ENCODE measurements at places on chromosomes 1 and 21. TPM values are rescaled to one million over a fixed set of nuclear protein-coding genes. Genes with fewer than 3 reads are reported as not detected.

- H3K36me3 ChIP-seq: peaks cover 6% of the 10 kb centered on the region
- no peak overlapping the region for H3K27ac ChIP-seq
- peaks cover 41% of the 10 kb centered on the region for H3K4me1 ChIP-seq
- H3K27me3 ChIP-seq: no peaks in the 10 kb centered on the region
Measured at GRCh38 chr1:92934395-92935378, 26.6 kb downstream of the DIPK1A start.

Gene PTPN7
- total RNA-seq: 197 TPM

Gene FAAH
- total RNA-seq: 4.4 TPM

Gene C2CD4D
- total RNA-seq: 3.3 TPM

GRCh38 chr21:37815893-37816292 lies 100.4 kb downstream of the KCNJ6 start:
- H3K27ac ChIP-seq: no peak overlapping the region
- H3K36me3 ChIP-seq: no peaks in the 10 kb centered on the region
- no peak overlapping the region for H3K4me3 ChIP-seq
- peaks cover 3% of the 10 kb centered on the region for H3K27me3 ChIP-seq

DNA sequence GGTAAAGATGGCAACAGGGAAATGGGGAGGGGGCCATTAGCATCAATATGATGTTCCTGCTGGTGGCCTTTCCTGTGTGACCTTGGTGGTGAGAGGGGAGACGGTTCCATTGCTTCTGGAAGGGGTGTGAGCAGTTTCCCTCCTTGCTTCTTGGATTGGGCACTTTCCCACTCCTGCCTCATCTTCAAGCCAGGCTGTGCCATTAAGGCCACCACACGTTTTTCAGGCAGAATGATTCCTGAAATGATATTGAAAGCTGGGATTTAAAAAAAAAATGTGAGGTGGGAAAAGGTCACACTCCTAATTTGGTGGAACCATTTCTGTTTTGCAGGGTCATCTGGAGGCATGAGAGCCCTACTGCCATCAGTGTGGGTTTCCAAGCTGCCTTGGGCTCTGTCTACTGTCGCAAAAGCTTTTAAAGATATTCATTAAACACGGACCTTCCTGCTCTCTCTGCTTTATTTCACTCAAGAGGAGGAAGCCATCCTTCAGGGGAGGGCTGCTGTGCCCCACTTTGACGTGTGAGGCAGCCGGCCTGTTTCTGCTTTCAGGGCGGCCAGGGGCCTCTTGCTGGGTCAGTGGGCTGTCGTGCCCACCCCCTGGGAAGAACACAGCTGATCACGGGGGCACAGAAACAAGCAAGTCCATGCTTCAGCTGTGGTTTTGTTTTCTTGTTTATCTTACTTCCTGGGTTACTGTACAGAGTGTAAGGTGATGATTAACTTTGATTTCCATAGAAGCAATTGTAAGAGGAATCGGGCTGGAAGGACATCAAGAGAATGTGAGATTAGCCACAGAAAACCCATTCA lies 8.0 kb downstream of the RIIAD1 start:
- H3K4me3 ChIP-seq: no peak overlapping the region
- no peak for DNase-seq
- H3K27ac ChIP-seq: no peak overlapping the region
- H3K4me1 ChIP-seq: no peaks in the 10 kb centered on the region
- H3K27me3 ChIP-seq: peaks cover 33% of the 10 kb centered on the region
- no peaks in the 10 kb centered on the region for H3K36me3 ChIP-seq

DNA sequence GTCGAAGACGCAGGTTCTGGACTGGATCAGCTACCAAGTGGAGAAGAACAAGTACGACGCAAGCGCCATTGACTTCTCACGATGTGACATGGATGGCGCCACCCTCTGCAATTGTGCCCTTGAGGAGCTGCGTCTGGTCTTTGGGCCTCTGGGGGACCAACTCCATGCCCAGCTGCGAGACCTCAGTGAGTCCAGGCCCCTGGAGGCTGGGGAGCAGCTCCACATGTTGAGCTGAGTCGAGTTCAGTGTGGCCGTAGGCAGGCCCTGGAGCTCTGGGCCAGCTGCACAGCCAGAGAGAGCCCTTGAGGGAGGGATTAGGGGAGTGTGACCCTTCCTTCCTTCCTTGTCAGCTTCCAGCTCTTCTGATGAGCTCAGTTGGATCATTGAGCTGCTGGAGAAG lies 1.6 kb downstream of the ELF3 start:
- H3K36me3 ChIP-seq: no peaks in the 10 kb centered on the region
- no peaks in the 10 kb centered on the region for H3K4me1 ChIP-seq
- H3K4me3 ChIP-seq: no peak overlapping the region

Gene RHOU
- total RNA-seq: 0.68 TPM

- H3K36me3 ChIP-seq: peaks cover 35% of the 10 kb centered on the region
- H3K4me1 ChIP-seq: peaks cover 44% of the 10 kb centered on the region
- H3K27ac ChIP-seq: peak overlapping the region; percentile 18
- no peak for DNase-seq
Measured at GRCh38 chr1:44783697-44784093, 4.3 kb downstream of the BEST4 start.

- H3K36me3 ChIP-seq: peaks cover 2% of the 10 kb centered on the region
- H3K4me3 ChIP-seq: no peak overlapping the region
- DNase-seq: no peak
- no peaks in the 10 kb centered on the region for H3K27me3 ChIP-seq
- H3K4me1 ChIP-seq: no peaks in the 10 kb centered on the region
Measured at GRCh38 chr21:25885880-25886279, 151.1 kb downstream of the GABPA start.

Gene RPS27
- 1,861 TPM for total RNA-seq

DNA sequence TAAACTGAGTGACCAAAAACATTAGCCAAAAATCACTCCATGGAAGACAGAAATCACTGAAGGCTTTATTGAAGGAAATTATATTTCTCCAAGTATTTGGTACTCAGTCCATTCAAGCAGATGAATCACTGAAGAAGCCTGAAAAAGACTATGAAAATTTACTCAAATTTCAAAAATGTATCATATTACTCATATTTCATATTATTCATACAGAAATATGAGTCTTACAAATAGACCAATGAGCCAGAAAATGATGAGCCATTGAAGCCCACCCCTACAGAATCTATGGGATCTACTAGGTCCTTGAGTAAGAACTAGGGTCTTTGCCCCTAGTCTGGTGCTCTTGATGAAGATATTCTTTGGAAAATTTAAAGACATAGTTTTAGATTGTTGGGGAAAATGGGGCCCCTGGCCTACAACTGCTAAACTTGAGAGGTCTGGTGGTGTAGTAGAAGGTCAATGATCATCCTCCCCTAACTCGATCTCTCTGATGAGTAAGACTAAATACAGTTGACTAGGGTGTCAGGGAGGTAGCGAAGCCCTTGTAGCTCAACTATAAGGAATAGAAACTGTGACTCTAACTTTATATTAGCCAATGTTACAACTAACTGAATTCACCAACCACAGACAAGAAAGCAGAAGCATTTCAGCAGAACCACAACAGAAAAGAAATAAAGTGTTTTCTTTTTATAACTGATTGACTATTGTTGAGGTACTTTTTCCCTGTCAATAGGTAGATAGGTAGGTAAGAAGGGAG lies 81.0 kb downstream of the NOTCH2 start:
- no peak overlapping the region for H3K4me3 ChIP-seq
- peak overlapping the region; percentile 67 for H3K27ac ChIP-seq
- peaks cover 27% of the 10 kb centered on the region for H3K4me1 ChIP-seq
- H3K36me3 ChIP-seq: peaks cover 22% of the 10 kb centered on the region

Gene NPHS2
- total RNA-seq: not detected

DNA sequence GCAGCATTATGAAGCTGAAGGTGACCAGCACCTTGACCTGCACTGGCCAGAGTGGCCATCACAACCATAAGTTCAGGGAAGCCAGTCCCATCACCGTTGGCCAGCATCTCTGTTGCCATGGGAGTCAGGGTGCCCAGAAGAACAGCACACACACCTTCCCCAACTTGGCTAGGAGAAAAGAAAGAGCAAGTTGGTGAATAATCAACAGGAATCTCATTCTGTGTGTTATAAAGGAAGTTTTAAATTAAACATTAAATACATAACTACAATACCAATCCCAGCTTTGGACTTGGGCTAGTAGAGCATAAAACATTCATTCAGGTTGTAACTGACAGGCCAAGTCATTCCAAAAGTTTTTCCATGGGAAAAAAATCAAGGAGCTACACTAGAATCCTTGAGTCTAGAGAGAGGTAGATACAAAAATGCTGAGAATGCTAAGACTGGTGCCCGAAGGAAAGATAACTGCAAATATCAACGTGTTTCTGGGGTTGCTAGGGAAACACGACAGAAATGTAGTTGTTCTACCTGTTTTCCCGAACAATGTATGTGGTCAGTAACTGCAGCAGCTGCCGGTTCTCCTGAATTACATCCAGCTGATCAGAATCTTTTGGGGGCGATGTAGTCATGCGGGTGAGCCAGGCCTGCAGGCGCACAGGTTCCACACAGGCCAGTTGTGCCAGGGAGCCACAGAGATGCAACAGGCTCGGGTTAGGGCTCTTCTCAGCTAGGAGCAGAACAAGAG lies 45.6 kb downstream of the UBR4 start:
- H3K36me3 ChIP-seq: peaks cover 89% of the 10 kb centered on the region
- peak overlapping the region; percentile 50 for H3K27ac ChIP-seq
- no peak overlapping the region for H3K4me3 ChIP-seq
- peaks cover 5% of the 10 kb centered on the region for H3K4me1 ChIP-seq
- no peaks in the 10 kb centered on the region for H3K27me3 ChIP-seq
- DNase-seq: no peak

DNA sequence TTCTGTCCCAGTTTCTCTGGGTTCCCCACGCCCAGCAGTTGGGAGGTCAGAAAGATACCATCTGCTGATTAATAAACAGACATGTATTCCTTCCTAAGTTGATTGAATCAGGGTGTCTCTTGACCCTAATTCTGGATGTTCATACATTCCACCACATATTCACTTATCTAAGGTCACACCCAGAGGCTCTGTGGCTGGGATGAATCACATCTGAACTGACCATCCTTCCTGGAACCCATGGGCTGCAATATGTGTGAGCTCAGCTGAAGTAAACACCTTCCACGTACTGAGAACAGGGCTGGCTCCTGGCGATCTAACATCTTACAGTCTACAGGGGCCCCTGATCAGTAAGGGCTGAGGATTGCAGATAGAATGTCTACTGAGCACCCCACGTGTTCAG lies 20.5 kb upstream of the TRABD2B start:
- H3K4me1 ChIP-seq: no peaks in the 10 kb centered on the region
- no peaks in the 10 kb centered on the region for H3K36me3 ChIP-seq
- no peak for DNase-seq
- H3K27me3 ChIP-seq: peaks cover 35% of the 10 kb centered on the region
- no peak overlapping the region for H3K4me3 ChIP-seq

- H3K4me3 ChIP-seq: peak overlapping the region; percentile 9
- peak overlapping the region; percentile 88 for H3K27ac ChIP-seq
- peaks cover 96% of the 10 kb centered on the region for H3K4me1 ChIP-seq
Measured at GRCh38 chr1:169694304-169695075, 16.9 kb downstream of the SELL start.

GRCh38 chr1:151255381-151255780 lies 847 bp downstream of the PSMD4 start:
- peak; percentile 18 for DNase-seq
- peak overlapping the region; percentile 92 for H3K4me3 ChIP-seq
- peaks cover 2% of the 10 kb centered on the region for H3K27me3 ChIP-seq
- H3K36me3 ChIP-seq: peaks cover 6% of the 10 kb centered on the region

GRCh38 chr1:186760446-186760845 lies 68.3 kb upstream of the PLA2G4A start:
- no peaks in the 10 kb centered on the region for H3K4me1 ChIP-seq
- H3K27ac ChIP-seq: no peak overlapping the region
- DNase-seq: no peak
- H3K36me3 ChIP-seq: no peaks in the 10 kb centered on the region
- peaks cover 2% of the 10 kb centered on the region for H3K27me3 ChIP-seq

- no peaks in the 10 kb centered on the region for H3K36me3 ChIP-seq
- no peaks in the 10 kb centered on the region for H3K4me1 ChIP-seq
- DNase-seq: no peak
- H3K27me3 ChIP-seq: peaks cover 3% of the 10 kb centered on the region
Measured at GRCh38 chr1:157429601-157430240, 122.6 kb downstream of the FCRL5 start.

GRCh38 chr1:214466403-214467077 lies 84.9 kb downstream of the PTPN14 start:
- H3K36me3 ChIP-seq: no peaks in the 10 kb centered on the region
- no peaks in the 10 kb centered on the region for H3K4me1 ChIP-seq
- H3K4me3 ChIP-seq: no peak overlapping the region
- no peak overlapping the region for H3K27ac ChIP-seq

Gene AIRE
- total RNA-seq: not detected

GRCh38 chr1:201262963-201263608 lies 20.2 kb upstream of the PKP1 start:
- H3K4me3 ChIP-seq: no peak overlapping the region
- no peaks in the 10 kb centered on the region for H3K36me3 ChIP-seq
- no peaks in the 10 kb centered on the region for H3K4me1 ChIP-seq
- H3K27ac ChIP-seq: no peak overlapping the region
- peaks cover 33% of the 10 kb centered on the region for H3K27me3 ChIP-seq

GRCh38 chr1:58814251-58815068 lies 30.6 kb upstream of the JUN start:
- peaks cover 41% of the 10 kb centered on the region for H3K4me1 ChIP-seq
- no peak overlapping the region for H3K27ac ChIP-seq

Gene C8B
- not detected for total RNA-seq

GRCh38 chr1:88740784-88741183 lies 56.7 kb downstream of the PKN2 start:
- H3K4me3 ChIP-seq: no peak overlapping the region
- DNase-seq: no peak
- H3K36me3 ChIP-seq: peaks cover 27% of the 10 kb centered on the region
- H3K27ac ChIP-seq: no peak overlapping the region
- H3K4me1 ChIP-seq: peaks cover 14% of the 10 kb centered on the region
- H3K27me3 ChIP-seq: no peaks in the 10 kb centered on the region

DNA sequence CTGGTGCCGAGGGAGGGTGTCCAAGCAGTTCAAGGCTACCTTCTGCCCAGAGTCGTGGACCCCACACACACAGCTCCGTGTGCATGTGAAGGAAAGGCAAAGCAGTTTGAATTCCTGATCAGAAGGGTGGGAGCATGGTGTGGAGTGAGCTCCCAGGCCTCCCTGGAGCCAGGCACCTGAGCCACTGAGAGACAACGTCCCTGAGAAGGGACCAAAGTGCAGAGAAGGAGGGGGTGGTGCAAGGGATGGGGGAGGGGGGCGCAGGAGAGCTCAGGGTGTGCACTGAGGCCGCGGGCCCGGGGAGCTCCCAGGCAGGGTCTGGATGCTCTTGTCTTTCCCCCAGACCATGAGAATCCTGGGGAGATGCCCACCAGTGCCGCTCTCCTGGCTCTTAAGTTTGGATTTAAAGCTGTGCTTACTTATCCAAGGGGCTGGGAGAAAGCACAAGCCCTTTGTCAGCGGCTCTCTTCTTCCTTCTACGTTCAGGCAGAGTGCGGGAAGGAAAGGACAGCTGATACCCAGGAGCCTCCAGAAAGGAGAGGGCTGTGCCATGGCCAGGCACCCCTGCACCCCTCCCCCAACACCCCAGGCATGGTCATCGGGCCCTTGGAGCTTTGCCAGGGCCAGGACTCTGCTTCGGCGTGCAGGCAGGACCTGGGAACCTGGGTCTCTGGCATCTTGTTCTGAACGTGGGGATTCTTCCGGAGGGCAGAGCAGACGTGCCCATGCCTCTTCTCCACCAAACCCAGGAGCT lies 24.1 kb downstream of the ACTA1 start:
- peaks cover 50% of the 10 kb centered on the region for H3K27me3 ChIP-seq
- no peak overlapping the region for H3K4me3 ChIP-seq
- H3K36me3 ChIP-seq: no peaks in the 10 kb centered on the region
- no peak for DNase-seq
- H3K27ac ChIP-seq: no peak overlapping the region

Gene MEF2D
- 39.7 TPM for total RNA-seq

Gene LIN28A
- total RNA-seq: not detected

Gene TTC22
- total RNA-seq: 4.6 TPM

Gene KLF17
- not detected for total RNA-seq

Data from activated CD4-positive, alpha-beta memory T cell treated with anti-CD3 and anti-CD28 coated beads for 36 hours (primary cell).